Epithelial cell of proximal tubule (primary cell): ENCODE measurements at places on chromosomes 12 and 14. TPM values are rescaled to one million over a fixed set of nuclear protein-coding genes. Genes with fewer than 3 reads are reported as not detected.

The TMEM132C gene
- not detected in 2 replicates for total RNA-seq

The SLC6A13 gene
- total RNA-seq, result 0.22 TPM in 1 of 2 replicates, not detected in the other

DNA sequence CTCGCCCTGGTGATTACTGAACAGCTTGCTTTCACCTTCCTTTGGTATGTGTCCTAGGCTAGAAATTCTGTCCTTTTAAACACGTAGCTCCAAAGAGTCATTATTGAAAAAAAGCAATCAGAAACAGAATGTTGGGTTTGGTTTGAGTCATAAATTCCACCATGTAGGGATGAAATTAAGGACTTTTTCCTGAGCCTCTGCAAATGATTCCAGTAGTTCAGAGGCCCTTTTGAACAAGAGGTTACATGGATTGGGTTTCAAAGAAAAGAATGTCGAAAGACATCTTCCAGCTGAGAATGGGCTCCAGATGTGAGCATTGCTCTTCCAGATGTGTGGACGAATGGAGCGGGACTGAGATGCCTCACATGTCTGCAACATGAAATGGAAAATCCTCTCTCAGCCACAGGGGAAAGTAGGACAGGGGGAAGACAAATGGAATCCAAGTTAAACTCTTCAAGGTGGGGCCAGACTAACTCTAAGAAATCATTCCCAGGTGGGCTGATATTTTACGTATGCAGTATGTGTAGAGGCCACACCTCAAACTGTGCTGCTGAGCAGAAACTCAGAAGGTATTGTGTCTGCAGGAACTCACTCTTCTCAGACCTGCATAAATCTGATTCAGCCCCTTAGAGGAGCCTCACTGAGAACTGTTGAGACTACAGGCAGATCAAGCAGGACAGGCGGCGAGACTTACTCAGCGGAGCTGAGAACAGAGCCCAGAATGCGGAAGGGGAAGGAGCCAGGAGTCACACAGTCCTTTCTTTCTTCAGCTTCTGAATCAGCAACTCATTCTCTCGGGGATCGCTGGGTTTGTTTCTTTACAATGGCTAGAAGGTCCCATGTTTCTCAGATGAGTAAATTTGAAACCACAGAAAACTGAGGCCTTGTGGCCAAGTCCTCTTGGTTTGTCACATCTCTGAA lies 23.3 kb upstream of the EMP1 start:
- DNase-seq, result no peak

DNA sequence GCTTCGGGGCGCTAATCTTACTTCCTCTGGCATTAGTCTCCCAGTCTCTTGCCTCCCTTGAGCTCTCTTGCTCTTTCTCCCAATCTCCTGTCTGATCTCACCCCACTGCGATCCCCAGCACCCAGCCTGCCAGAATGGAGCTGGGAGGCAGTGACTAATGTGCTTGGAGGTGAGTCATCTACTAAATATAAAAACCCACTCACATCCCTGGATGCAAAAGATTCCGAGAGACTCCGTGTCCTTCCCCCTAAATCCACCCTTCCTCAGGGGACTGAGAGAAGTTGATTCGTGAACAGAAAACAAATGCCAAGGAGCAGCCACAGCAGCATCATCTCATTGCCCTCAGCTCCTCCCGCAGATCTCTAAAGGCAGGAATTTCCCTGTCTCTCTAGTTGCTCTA lies 45.7 kb upstream of the KCNA5 start:
- DNase-seq, result peak; percentile 23

- no peak for DNase-seq
Observed at GRCh38 chr14:92496191-92496857, 17.3 kb upstream of the RIN3 start.

The NUBPL gene
- 6.3 and 8.6 TPM in 2 replicates for total RNA-seq

The DHRS2 gene
- total RNA-seq, result 0.69 and 0.80 TPM in 2 replicates

The SVOP gene
- total RNA-seq, result not detected in 2 replicates

DNA sequence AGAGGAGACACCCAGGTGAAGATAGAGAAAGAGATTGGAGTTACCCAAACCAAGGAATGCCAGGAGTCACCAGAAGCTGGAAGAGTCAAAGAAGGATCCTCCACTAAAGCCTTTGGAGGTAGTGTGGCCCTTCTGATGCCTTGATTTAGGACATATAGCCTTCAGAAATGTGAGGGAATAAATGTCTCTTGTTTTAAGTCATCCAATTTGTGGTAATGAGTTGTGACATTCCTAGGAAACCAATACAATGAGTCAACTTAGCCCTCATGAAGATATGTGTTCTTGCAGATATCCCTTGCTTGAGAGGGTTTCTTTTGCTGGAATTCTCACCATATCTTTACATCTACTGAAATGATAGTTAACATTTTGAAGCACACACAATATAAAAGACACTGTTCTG lies 58.8 kb downstream of the CCER1 start:
- DNase-seq, result peak; percentile 80

DNA sequence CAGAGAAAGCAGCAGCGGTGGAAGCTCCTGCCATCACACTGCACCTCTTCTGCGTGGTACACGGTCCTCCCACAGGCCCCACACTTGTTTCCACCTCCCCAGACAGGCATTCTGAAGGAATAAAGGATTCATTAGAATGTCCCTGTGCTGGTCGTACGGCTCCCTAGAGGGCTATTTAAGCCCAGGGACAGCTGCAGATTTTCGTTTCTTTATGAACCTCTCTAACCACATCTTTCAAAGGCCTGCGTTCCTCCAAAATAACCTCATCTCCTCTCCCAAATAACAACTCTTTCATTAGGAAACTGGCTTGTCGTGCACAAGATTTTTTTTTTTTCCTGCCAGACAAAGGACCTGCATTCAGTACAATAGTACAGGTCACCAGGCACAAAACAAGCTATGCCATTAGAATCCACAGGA lies 12.7 kb downstream of the CSRP2 start:
- DNase-seq, result no peak

The KRT79 gene
- total RNA-seq, result 0.07 TPM in 1 of 2 replicates, not detected in the other

DNA sequence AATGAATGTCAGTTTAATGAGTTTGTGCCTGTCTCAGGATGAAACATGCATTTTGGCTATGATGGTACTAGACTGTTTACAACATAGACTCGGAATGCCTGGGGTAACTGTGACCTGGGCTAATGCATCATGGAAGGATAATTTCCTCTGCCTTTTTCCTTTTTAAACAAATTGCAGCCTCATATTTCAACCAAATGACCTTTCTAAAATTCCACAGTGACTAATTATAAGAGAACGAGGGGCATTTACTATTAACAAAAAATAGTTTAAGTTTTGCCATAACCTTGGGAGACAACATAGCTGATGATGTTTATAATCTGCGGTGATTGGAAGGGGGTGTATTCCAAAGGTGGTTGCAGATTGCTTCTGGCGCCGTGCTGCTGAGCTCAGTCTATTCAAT lies 1140.5 kb downstream of the GALC start:
- DNase-seq, result no peak

GRCh38 chr12:45685680-45686079 lies 43.8 kb upstream of the ARID2 start:
- no peak for DNase-seq

DNA sequence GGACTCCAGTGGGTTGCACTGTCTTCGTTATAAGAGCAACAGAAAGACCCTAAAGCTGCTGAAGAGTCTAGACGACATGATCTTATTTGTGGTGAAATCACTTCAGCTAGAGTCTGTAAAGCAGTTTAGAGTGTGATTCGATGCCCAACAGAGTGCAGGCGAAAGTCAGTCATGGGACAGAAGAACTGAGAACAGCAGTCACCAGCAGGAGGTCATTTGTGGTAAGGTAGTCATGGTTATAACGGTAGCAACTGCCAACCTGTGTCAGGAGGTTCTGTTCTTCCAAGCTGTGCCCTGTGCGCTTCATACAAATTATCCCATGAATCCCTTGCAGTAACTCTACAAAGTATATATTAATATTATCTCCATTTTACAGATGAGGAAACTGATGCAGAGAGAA lies 954.1 kb downstream of the AACS start:
- no peak for DNase-seq

- no peak for DNase-seq
Observed at GRCh38 chr14:74771399-74771798, 8.3 kb downstream of the YLPM1 start.

- DNase-seq, result no peak
Observed at GRCh38 chr14:32545095-32545494, 216.0 kb downstream of the AKAP6 start.

- peak; percentile 82 for DNase-seq
Observed at GRCh38 chr12:11839091-11839641, 189.7 kb downstream of the ETV6 start.

The LMO3 gene
- not detected in 2 replicates for total RNA-seq

GRCh38 chr14:88380405-88380804 lies 5.1 kb upstream of the SPATA7 start:
- DNase-seq, result no peak

DNA sequence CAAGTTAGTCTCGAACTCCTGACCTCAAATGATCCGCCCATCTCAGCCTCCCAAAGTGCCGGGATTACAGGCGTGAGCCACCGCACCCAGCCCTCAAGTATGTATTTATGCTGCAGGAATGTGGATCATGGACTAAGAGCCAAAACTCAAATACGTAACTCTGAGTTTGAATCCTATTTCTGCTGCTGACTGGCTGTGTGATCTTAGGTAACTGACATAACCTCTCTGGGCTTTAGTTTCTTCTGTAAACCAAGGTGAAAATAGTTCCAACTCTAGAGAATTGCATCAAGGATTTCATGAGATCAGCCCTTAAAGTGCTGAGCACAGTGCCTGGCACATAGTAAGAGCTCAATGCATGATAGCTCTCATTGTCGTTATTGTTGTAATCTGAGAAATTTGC lies 37.4 kb downstream of the HSPB8 start:
- DNase-seq, result no peak

DNA sequence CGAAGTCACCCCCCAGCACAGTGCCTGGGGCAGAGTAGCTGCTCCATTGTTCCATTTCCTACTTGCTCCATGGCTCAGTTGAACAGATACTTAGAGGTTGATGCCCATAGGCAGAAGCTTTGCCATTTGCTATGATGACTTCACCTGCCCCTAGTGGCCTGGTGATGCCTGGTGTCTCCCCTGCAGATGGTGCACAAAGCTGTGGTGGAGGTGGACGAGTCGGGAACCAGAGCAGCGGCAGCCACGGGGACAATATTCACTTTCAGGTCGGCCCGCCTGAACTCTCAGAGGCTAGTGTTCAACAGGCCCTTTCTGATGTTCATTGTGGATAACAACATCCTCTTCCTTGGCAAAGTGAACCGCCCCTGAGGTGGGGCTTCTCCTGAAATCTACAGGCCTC lies 10.6 kb downstream of the SERPINA5 start:
- DNase-seq, result no peak

DNA sequence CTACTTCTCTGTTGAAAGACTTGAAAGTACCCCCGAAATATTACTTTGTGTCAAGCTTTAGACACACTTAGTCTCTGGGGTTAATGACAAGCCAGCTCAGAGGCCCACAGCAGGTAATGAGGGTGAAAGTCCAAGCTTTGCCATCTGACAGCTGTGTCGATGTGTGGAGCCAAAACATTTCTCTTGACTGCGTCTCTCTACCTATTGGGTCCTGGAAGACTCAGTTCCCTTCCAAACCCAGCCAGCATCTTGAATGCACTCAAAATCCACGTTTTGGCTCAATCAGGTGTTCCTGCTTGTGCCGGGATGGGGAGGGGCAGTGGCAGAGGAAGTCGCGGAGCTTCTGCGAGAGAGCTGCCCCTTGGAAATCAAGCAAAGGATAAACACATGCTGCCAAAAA lies 3.2 kb downstream of the PLXNC1 start:
- DNase-seq, result no peak

DNA sequence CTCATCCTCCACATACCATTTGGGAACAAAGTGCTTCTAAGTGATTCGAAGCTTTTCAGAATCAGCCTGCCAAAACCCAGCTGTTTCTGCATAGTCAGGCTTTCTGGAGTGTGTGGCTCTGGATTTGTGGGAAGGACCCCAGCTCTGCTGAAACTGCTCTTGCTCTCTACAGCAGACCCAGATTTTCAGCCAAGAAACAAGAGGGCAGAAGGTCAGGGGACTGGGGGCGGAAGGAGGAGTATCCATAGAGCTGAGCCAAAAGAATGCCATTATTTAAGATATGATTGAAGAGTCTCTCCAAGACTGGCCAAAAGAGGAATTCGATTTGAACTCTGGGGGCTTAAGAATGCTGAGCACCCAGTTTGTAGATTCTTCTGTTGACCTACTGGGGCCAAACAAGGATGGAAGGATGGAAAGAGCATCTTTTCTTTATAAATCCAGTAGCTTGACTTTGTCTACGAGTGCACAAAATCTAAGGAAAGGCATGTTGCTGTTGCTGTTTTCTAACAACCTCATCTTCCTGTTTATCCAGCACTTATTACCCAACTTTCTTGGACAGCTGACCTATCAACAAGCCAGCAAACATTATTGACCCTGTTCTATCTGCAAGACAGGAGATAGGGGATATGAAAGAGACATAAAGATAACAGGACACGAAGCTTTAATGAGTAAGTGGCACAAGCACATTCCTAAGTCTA lies 29.2 kb downstream of the FBLN5 start:
- no peak for DNase-seq

The POTEG gene
- not detected in 2 replicates for total RNA-seq

- no peak for DNase-seq
Observed at GRCh38 chr14:105865904-105866840, 339.8 kb downstream of the TMEM121 start.

The HCAR1 gene
- 0.46 and 2.1 TPM in 2 replicates for total RNA-seq

The HSP90B1 gene
- total RNA-seq, result 472 and 606 TPM in 2 replicates

The SERPINA9 gene
- not detected in 2 replicates for total RNA-seq

The MYF6 gene
- total RNA-seq, result 0.14 TPM in 1 of 2 replicates, not detected in the other

- DNase-seq, result no peak
Observed at GRCh38 chr14:36019126-36019525, 157.4 kb downstream of the PTCSC3 start.
